ENCODE measurements at places on chromosomes 12 and 14.
A peak's percentile ranks its signal among the peaks of the same experiment; 100 is the strongest.

DNA sequence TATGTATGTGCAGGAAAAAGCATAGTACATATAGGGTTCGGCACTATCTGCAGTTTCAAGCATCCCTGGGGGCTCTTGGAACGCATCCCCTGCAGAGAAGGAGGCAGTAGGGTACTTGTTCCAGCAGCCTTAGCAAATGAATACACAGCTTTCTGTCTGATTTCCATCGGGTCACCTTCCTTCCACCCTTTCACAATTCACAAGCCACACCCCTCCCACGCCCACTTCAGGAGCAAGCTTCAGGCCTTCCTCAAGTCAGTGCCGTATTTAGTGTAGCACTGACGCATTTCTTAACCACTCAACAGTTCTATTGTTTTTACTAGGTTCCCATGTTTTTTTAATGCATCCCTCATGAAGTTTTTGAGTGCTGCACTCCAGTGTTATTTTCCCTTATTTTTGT, 64.2 kb downstream of the CLMN start:
- peak; percentile 49 for DNase-seq

DNA sequence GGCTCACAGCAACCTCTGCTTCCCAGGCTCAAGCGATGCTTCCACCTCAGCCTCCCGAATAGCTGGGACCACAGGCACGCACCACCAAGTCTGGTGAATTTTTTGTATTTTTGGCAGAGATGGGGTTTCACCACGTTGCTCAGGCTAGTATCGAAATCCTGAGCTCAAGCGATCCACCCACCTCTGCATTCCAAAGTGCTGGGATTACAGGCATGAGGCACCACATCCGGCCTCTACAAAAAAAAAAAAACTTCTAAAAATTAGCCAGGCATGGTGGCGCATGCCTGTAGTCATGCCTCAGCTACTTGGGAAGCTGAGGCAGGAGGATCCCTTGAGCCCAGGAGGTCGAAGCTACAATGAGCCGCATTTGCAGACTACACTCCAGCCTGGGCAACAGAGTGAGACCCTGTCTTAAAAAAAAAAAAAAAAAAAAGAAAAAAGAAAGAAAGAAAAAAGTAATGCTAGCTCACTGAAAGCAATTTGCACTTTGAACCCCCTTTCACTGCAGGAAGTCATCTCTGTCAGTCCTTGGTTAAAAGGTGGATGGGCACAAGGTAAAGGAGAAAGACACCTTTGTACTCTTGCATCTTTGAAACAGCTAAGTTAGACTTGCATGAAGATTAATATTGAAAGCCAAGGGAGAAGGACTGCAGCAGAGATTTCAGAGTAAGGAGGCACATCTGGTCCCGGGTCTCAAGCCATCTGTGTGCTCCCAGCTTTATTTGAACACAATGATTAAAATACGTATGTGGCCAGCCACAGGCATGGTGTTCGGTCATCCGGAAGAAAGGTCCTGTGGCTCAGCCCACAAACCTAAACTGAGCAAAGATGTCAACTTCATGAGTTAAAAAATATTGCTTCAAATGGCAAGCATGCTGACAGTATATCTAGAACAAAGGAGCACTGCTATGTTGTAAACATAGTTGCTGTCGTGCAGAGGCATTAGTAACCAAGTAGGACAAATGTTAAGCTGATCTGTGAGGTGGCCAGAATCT, 103.8 kb upstream of the HMGA2 start:
- DNase-seq: no peak

DNA sequence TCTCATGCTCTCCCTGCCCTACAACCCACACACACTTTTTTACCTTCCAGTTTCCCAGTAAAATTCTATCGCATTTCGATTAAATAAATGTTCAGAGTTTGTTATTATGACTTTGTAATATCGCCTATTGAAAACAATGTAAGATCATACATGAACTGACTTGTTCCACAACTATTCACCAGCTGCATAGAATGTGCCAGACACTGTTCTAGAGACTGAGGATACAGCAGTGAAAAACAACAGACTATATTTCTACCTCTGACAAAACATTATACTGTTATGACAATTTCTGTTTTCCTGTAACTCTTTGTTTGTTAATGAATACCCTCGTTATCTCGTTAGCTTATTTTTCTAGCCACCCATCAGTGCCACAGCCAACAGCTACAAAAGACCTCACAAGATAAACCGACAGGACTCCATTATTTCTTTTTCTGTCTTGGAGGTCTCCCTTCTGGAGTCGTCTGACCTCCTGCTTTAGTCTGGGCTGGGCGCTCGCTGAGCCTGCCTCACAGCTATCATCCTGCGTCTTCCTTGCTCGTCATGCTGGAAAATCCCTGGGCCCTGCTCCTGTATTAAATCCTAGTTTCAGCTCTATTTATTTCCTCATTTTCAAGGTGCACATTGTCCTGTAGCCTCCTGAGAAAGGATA, 498.9 kb downstream of the DIO2 start:
- DNase-seq: no peak

DNA sequence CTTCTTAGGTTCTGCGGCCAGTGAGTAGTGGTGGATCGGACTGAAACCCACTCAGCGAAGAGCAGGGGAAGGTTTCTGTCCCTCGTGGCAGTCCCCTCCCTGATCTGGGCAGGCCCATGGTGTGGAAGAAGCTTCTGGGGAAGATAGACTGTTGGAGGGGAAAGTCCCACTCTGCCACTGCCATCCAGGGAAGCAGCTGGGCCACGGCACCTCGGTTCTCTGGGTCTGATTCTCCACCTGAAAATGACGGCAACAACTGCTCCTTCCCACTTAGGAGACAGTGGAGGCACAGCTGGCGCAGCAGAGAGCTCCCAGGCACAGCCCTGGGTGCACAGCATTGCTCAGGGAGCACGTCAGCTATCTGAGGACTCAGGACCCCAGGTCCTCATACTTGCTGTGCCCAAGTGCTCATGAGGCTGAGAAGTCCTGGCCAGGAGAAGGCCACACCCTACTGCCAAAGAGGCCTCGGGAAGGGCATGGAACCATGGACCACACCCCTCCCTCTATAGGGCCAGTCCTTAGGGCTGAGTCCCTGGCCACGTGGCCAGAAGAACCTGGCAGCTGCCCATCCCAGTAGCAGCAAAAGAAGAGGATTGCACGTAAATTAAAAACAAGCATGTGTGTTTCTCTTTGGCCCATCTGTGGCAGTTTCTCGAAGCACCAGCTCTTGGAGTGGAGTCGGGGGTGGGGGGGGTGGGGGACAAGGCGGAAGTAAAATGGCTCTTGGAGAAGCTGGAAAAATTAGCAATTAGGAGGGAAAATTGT, 85.3 kb upstream of the BCL11B start:
- no peak for DNase-seq

DNA sequence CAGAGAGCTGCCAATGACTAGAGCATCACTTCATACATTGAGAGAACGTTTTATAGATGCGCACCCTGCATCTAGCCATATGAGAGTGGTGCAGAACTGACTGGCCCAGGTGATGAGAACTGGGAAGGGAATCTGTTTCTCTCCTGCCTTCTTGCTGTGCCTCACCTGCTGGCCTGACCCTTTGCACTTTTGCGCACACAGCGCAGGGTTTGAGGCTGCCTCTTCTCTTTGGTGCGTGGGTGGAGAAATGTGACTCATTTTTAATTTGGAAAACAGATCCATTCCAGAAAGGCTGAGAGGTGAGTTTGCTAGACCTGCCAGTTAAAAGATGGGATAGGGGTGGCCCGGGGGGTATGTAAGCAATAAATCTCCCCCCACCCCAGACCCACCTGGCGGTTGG, 453 bp upstream of the ESRRB start:
- DNase-seq: no peak

DNA sequence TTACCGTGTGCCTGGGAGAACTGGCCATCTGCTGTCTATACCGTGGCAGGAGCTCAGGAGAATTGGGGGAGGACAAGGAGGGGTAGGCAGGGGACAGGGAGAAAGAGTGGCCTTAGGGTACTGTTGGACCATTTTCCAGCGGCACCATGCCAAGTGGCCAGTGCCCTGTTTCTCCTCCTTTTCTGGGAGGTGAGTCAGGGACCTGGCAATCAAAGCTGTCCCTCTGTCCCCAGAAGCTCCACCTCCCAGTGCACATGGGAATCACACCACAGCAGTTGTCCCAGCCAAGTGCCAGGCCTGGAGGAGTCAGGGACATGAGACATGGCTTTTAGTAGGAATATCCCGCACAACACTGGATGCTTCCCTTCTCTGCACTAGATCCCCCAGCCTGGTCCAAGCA, 118.0 kb downstream of the GCH1 start:
- DNase-seq: no peak

Measured in activated CD4-positive, alpha-beta memory T cell treated with anti-CD3 and anti-CD28 coated beads for 36 hours (primary cell).